ENCODE measurements at places on chromosomes 4 and X. TPM values are rescaled to one million over a fixed set of nuclear protein-coding genes. Genes with fewer than 3 reads are reported as not detected.

Gene PAQR3
- polyA plus RNA-seq, result 16.9 TPM

GRCh38 chrX:40392599-40392998, 188.2 kb upstream of the ATP6AP2 start:
- DNase-seq, result peak; percentile 33
- no peak overlapping the region for H3K27ac ChIP-seq
- H3K36me3 ChIP-seq, result no peaks in the 10 kb centered on the region
- H3K4me1 ChIP-seq, result no peaks in the 10 kb centered on the region
- H3K4me3 ChIP-seq, result no peak overlapping the region

DNA sequence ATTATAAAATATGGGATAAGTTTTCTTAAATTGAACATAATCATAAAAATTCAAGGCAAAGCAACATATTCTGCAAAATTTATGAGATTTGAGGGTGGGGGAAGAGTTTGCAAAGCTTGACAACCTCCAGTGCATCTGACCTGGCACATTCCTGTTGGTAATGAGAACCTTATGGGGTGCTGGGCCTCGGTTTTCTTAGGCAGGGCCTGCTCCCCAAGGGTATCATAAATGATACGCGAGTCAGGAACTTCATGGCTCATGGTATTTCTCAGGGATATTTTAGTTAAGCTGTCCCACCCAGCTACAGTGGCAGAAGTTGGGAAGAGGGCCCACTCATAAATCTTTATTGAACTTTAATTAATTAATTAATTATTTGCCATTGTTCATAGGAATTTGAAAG, 13.2 kb downstream of the AFF2 start:
- H3K4me1 ChIP-seq, result peaks cover 8% of the 10 kb centered on the region
- H3K4me3 ChIP-seq, result no peak overlapping the region

DNA sequence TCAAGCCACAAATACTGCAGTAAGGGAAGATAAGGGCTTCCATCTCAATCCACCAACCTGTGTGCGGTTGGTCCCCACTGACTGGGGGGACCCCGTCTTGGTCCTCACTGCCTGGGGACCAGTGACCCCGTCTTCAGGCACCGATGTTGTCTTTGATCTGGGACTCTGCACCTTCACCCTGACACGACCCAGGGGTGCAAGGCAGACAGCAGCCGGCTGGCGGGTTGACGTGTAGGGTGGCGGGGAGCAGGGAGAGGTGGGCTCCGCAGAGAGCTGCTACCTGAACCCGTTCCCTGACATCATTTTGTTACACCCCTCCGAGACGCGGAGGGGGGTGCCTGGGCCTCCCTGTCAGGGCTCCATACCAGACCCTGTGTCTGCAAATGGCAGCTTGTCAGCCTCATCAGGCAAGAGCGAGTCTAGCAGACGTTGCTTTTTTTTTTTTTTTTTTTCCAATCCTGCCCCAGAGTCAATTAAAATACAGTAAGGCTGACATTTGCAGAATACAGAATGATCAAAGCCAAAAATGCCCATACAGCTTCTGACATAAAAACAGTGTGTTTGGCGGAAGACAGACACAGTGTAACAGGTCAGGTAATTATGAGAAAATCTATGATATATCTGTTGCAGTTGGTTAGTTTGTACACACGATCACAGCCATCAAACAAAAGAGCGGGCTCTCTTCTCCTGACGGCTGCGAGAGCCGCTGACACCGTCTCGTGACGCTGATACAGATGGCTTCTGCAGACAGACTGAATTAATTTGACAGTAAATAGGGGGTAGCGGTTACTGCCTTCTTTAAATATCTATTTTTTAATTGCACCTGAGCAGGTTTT, 118.6 kb downstream of the CRLF2 start:
- H3K36me3 ChIP-seq, result no peaks in the 10 kb centered on the region
- H3K4me3 ChIP-seq, result no peak overlapping the region
- DNase-seq, result no peak
- no peaks in the 10 kb centered on the region for H3K4me1 ChIP-seq

DNA sequence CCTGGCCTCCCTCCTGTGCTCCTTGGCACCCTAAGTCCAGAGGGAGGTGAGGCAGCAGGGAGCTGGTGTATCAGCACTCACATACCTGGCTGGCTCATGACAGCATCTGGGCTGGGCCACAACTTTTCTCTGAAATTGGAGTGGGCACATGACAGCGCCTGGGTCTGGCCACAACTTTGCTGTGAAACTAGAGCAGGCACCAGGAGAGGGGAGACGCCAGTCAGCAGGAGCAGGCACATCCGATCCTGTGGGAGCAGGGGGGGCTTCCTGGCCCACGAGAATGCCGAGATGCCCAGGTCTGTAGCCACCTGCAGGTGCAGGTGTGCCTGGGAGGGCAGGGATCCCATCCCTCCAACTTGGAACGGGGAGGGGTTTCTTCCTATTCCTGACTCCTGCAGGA, 69.7 kb upstream of the PPP3CA start:
- no peak overlapping the region for H3K27ac ChIP-seq
- H3K4me3 ChIP-seq, result no peak overlapping the region
- H3K4me1 ChIP-seq, result peaks cover 6% of the 10 kb centered on the region
- no peak for DNase-seq

DNA sequence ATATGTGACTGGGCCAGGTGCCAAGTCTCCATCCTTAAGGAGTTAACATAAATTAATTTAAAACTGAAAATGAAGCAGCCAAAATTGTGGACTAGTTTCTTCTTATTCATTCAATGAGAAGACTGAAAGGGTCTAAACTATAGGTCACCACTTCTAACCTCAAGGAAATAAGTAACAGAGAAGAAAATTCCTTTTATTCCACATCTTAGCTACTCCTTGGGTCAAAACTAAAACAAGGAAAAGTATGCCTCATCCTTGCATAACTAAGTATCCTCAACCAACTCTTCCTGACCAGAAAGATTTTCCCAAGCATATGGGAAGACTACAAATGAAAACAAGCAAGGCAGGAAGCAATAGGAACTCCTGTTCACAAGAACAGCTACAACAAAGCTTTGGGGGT, 71.2 kb downstream of the ZNF827 start:
- H3K27ac ChIP-seq, result no peak overlapping the region
- no peaks in the 10 kb centered on the region for H3K36me3 ChIP-seq
- no peak for DNase-seq
- no peak overlapping the region for H3K4me3 ChIP-seq
- peaks cover 15% of the 10 kb centered on the region for H3K4me1 ChIP-seq

Gene DSPP
- polyA plus RNA-seq, result 0.08 TPM

- no peaks in the 10 kb centered on the region for H3K36me3 ChIP-seq
- H3K27me3 ChIP-seq, result no peaks in the 10 kb centered on the region
- H3K4me3 ChIP-seq, result no peak overlapping the region
- no peak overlapping the region for H3K27ac ChIP-seq
These were observed 68.7 kb downstream of the MCF2 start for GRCh38 chrX:139639253-139639652.

Gene TLL1
- 0.56 TPM for polyA plus RNA-seq

DNA sequence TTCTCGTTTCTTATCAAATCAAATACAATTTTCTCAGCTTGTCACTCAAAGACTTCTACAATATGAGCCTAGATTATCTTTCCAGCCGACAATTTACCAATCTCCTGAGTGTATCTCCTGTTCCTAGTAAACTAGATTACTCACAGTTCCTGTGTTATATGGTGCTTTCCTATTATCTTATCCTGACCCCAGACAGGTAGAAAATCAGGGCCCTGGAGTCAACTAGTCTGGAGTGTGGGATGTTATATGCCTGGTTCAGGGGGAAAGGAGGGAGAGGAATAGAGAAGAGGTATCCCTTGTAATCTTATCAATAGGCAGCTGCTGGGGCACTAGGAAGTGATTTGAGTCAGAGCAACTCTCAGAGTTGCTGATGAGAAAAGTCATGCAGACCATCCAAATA, 127.1 kb downstream of the SLC7A11 start:
- peaks cover 26% of the 10 kb centered on the region for H3K4me1 ChIP-seq
- H3K36me3 ChIP-seq, result no peaks in the 10 kb centered on the region

- no peaks in the 10 kb centered on the region for H3K27me3 ChIP-seq
- H3K4me1 ChIP-seq, result no peaks in the 10 kb centered on the region
- DNase-seq, result no peak
- peaks cover 6% of the 10 kb centered on the region for H3K36me3 ChIP-seq
- no peak overlapping the region for H3K4me3 ChIP-seq
These were observed 152.7 kb downstream of the APBB2 start for GRCh38 chr4:41061482-41062185.

DNA sequence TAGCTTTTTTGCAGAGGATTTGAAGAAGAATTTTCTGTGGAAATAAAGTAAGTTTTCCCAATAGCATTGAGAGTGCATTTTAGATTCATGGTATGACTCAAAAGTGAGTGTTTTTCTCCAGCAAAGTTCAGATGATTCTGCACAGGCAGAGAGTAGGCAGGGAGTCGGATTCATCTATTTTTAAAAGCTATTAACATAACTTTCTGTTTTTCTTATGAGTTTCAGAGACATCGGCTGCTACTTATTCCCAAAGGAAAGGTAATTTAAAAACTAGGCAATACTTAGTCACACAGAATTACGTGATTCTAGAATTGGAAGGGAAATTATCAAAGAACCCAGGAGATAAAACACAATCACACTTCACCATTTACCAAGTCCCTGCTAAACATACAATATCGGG, 4.4 kb downstream of the CCDC110 start:
- peaks cover 12% of the 10 kb centered on the region for H3K27me3 ChIP-seq
- H3K4me1 ChIP-seq, result peaks cover 13% of the 10 kb centered on the region
- H3K27ac ChIP-seq, result no peak overlapping the region
- no peak overlapping the region for H3K4me3 ChIP-seq

DNA sequence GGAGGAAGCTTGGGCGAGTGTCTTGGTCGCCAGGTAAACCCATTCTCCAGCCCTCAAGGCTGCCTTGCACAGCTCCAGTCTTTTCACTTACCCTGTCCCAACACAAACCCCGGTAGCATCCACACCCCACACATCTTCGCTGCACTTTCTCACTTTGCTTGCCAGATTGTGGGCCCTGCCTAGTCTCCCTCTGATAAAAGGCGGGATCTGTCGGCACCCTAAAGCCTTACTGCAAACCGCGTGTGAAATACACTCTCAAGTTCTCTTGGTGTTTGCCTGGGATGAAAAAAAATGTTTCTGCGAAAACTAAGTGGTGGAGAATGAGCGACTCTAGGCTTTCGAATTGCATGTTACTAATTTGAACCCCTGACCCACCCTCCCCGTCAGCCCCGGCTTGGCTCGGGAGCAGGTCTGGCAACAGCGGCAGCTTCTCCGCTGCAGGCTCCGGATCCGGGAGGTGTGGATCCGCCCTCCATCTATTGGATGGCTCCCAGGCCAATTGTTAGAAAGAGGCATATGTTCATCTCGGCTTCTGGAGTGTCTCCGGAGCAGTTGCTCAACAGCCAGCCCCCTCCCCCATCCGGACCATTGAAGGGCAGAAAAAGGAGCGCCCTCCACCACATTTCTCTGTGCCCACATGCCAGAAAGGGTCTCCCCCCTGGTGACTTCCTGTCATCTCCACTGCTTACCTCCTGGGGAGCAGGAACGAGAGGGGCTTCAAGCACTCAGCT, 3.0 kb upstream of the CITED1 start:
- peak; percentile 83 for DNase-seq
- H3K27me3 ChIP-seq, result peaks cover 73% of the 10 kb centered on the region
- H3K4me3 ChIP-seq, result peak overlapping the region; percentile 58

DNA sequence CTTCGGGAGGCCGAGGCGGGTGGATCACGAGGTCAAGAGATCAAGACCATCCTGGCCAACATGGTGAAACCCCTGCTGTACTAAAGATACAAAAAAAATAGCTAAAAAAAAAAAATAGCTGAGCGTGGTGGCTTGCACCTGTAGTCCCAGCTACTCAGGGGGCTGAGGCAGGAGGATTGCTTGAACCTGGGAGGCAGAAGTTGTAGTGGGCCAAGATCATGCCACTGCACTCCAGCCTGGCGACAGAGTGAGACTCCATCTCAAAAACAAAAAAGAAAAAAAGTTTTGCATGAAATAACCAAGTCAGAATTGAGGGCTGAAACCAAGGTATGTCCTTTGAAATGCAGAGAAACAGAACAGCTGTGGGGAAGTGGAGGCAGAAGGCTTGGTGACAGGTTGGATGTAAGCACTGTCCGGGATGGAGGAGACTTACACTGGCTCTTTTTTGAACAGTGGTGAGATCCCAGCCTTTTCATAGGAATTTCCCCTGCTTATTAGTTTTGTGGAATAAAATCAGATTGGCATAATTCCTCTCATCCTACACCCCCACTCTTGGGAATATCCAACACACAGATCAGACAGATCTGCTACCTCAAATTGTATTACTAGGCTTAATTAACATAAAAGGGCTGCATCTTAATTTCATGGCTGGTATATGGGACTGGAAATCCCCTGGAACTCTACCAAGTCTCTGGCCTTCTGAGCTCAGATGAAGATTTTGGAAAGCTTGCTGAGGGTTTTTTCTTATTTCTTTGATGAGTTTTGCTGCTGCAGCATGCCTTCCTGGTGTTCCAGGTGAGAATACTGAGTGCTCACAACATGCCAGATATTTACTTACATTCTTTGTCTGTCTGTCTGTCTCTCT, 18.8 kb upstream of the C4orf36 start:
- no peaks in the 10 kb centered on the region for H3K36me3 ChIP-seq
- no peak overlapping the region for H3K27ac ChIP-seq
- peaks cover 9% of the 10 kb centered on the region for H3K4me1 ChIP-seq
- no peak overlapping the region for H3K4me3 ChIP-seq
- no peak for DNase-seq
- no peaks in the 10 kb centered on the region for H3K27me3 ChIP-seq

DNA sequence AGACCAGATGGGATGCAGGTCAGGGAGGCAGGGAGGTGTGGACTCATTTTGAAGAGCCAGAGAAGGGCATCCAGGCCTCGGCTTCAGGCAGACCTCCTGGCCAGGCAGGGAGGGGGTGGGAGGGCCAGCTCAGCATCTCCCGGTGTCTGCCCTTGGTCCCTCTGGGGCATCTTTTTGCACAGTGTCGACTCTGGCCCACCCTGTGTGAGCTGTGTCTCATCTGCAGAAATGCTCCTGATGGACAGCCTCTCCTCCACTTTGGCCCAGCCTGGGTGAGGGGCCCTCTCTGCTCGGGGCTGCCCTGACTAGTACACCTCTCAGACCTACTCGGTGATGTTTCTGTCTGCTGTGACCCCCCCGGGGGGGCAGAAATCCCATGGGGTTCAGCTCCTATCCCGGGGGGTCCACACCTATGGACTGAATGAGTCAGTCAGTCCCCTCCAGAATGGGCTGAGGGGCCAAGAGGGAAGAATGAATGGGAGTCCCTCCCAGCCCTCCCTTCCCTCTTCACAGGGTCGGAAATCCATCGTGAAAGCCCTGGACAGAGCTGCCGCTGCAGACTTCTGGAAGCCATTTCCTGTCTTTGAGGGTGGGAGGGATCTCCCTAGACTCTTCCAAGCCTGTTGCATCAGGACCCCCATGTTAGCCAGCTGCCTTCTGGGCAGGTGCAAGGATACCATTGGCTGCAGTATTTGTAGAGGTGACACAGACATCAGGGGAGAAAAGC, 196.7 kb upstream of the PSAPL1 start:
- H3K4me1 ChIP-seq, result peaks cover 13% of the 10 kb centered on the region
- no peak overlapping the region for H3K4me3 ChIP-seq
- no peaks in the 10 kb centered on the region for H3K27me3 ChIP-seq
- DNase-seq, result no peak
- no peaks in the 10 kb centered on the region for H3K36me3 ChIP-seq

DNA sequence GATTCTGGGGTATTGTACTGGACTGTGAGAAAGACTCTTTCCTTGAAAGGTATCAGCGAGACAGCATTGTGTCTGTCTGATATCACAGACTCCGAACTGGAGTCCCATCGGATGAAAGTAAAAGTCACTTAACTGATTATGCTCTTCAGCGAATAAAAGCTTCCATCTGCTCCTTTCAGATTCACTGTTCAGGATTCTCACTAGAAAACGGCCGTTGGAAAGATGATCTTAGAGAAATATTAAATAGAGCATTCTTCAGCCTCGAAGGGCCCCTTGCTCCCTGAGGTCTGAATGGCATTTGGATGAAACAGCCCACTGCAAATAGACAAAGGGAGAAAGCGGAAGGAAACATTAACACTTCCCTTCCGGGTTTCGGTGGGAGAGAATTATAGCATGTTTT, 416.2 kb upstream of the PRKX start:
- H3K4me3 ChIP-seq, result no peak overlapping the region
- no peaks in the 10 kb centered on the region for H3K36me3 ChIP-seq
- DNase-seq, result no peak
- no peaks in the 10 kb centered on the region for H3K27me3 ChIP-seq
